ENCODE measurements at places on chromosomes 7 and 10.

DNA sequence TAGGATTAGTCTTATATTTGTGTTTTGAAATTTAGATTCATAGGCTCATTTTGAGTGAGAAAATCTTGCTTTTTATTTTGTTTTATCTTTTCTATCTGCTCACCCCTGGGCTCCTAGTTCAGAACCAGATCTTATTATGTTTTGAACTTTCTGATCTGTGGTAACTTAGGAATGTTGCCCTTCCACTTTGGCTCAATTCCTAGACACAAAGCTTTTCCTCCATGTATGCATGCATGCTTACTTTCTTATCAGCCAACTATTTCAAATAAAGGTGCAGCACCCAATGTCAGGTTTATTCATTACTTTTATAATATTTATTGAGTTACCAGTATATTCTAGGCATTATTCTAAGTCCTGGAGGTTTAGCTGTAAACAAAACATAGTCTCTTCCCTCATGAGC, 374.8 kb upstream of the KIAA1217 start:
- no peaks in the 10 kb centered on the region for H3K36me3 ChIP-seq
- DNase-seq = no peak
- no peak overlapping the region for H3K27ac ChIP-seq
- no peak overlapping the region for H3K4me3 ChIP-seq
- no peaks in the 10 kb centered on the region for H3K4me1 ChIP-seq

DNA sequence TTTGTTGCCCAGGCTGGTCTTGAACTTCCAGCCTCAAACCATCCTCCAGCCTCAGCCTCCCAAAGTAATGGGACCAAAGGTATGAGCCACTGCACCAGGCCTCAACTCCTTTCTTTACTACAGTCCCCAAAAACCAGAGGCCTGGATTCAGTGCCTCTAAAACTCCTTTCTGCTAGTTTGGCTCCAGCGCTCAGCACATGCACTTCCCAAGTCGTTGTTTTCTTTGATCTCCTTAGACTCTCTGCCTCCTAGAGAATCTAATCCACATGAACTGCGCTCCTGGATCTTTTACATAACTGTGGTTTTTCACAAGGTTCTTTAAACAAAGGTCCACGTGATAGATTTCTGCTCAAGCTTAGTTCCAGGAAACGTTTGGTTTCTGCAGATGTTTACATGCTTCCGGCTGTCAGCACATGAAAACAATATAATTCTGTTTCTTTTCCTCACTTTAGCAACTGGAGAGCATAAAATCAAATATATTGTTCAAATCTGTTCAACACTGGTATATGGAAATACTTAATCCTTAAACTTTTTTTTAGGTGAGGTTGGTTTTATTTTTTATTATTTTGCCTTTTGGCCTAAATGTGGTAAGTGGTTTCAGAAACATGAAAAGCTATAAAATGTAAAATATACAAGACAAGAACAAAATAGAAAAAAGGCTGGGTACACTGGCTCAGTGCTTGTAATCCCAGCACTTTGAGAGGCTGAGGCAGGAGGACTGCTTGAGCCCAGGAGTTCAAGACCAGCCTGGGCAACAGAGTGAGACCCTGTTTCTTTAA, 270.5 kb upstream of the MKLN1 start:
- no peaks in the 10 kb centered on the region for H3K27me3 ChIP-seq
- DNase-seq = no peak

GRCh38 chr10:93921338-93921737, 27.6 kb downstream of the SLC35G1 start:
- no peaks in the 10 kb centered on the region for H3K27me3 ChIP-seq
- no peak overlapping the region for H3K4me3 ChIP-seq
- H3K4me1 ChIP-seq = peaks cover 8% of the 10 kb centered on the region
- DNase-seq = no peak

- H3K4me1 ChIP-seq = no peaks in the 10 kb centered on the region
- no peak for DNase-seq
- no peaks in the 10 kb centered on the region for H3K36me3 ChIP-seq
- H3K27me3 ChIP-seq = no peaks in the 10 kb centered on the region
- H3K4me3 ChIP-seq = no peak overlapping the region
- H3K27ac ChIP-seq = no peak overlapping the region
These were observed 65.8 kb downstream of the MTURN start for GRCh38 chr7:30200591-30200990.

GRCh38 chr10:70348228-70348850, 34.1 kb downstream of the LRRC20 start:
- H3K27me3 ChIP-seq = no peaks in the 10 kb centered on the region
- H3K36me3 ChIP-seq = no peaks in the 10 kb centered on the region
- no peak overlapping the region for H3K4me3 ChIP-seq
- H3K4me1 ChIP-seq = no peaks in the 10 kb centered on the region
- DNase-seq = no peak
- no peak overlapping the region for H3K27ac ChIP-seq

DNA sequence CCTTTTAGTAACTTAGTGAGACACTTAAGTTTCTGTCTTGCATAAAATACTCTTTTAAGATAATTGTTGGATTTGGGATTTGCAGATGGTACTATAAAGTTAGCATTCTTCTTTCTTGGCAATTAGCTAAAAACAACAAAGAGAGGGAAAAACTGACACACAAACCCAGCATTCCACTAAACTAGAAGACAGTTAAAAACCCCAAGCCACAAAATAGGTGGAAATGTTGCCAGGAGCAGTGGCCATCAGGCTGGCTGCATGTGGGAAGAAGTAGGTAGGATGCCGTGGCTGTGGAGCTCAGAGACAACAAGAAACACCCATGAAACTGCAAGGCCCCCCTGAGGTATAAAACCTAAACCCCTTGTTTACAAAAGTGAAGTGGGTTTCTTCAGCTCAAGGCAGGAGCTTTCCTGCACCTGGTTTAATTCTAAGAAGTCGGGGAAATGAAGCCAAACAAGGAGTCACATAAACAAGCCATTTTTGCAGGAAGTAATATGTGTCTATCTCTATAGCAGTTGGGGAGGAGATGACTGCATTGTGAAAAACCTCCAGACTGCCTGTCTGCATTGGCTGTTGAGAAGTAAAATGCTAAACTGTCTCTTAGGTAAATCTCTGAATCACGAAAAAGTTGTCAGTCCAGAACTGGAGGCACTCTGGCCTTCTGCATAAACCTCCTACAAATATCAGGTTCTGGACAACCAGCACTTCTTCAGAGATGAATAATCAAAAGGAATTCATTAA, 9.5 kb downstream of the RAB18 start:
- no peaks in the 10 kb centered on the region for H3K36me3 ChIP-seq
- no peak overlapping the region for H3K4me3 ChIP-seq
- peaks cover 6% of the 10 kb centered on the region for H3K4me1 ChIP-seq
- DNase-seq = no peak
- no peaks in the 10 kb centered on the region for H3K27me3 ChIP-seq

DNA sequence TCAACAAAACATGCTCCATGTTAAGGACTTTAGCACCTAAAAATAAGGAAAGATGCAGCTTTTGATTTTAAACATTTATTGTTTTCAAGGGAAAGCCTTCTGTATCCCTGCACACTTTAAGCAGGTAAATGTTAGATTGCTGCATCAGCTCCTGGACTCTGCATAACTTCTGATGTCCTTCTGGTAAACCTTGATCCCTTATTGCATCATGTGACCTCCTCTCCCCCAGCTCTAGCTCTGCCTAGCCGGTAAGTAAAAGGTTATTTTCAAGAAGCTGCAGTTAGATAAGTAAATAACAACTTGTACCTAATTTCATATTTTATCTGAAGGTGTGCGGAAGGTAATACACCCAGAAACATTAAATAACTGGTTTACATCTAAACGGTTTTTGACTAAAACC, 37.5 kb downstream of the PDK4 start:
- H3K27ac ChIP-seq = no peak overlapping the region
- H3K4me1 ChIP-seq = no peaks in the 10 kb centered on the region
- DNase-seq = no peak
- no peaks in the 10 kb centered on the region for H3K27me3 ChIP-seq
- H3K36me3 ChIP-seq = no peaks in the 10 kb centered on the region

DNA sequence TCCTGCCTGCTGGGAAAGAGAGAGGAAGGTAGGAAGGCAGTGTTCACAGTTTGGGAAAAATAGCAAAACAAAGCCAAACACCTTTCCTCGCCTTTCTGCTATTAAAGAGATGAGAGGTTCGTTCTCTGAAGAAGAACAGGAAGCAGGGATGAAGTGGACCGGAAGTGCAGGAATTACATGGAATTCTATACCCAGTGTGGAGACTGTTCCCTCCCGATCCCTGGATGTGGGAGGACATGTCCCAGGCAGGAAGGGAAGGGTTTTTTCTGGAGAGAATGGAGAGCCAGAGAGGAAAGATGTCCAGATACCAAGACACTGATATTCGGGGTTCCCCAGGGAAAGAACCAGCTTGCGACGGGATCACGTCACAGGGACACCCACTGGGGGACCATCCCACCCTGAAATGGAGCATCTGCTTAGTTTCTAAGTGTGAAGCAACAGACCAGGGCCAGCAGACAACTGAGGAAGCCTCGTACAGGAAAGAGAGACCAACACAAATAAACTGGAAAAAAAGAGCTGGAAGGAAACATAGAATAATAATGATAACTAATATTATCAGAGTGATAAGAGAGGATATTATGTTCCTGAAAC, 187.6 kb downstream of the PRPF18 start:
- DNase-seq = no peak
- H3K36me3 ChIP-seq = no peaks in the 10 kb centered on the region
- no peak overlapping the region for H3K27ac ChIP-seq
- H3K27me3 ChIP-seq = no peaks in the 10 kb centered on the region

DNA sequence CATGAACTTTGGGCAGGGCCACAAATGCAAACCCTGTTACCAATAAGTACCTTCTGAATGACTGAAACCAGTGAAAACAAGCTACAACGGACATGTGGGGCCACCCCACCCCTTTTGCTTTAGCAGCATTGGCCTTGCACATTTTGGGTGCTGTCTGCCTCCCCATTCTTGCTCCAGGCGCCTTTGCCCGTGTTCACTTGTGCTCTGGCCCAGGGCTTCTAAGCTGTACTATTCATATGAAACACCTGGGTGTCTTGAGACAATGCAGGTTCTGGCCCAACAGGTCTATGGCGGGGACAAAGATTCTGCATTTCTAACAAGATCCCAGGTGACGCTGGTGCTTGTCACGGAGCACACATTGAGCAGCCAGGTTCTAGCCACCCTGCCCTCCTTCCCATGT, 96.5 kb upstream of the SDK1 start:
- no peak for DNase-seq
- no peaks in the 10 kb centered on the region for H3K27me3 ChIP-seq

DNA sequence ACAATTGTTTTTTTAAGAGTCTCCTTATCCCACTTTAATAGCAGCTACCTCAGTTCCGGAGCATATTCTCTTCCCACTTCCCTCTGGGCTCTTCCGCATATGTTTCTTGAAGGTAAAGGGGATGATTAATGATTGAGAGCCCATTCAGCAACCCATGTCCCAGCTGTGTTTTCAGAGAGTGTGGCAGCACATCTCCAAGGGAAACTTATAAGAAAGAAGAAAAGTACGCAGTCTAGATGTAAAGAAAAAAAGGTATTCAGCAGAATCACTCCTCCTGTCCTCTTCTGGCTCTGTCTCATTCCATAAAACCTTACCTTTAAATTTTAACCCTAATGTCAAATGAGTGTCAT, 9.7 kb upstream of the ANKRD7 start:
- no peaks in the 10 kb centered on the region for H3K36me3 ChIP-seq
- peak overlapping the region; percentile 31 for H3K27ac ChIP-seq
- peak overlapping the region; percentile 68 for H3K4me3 ChIP-seq
- peaks cover 4% of the 10 kb centered on the region for H3K4me1 ChIP-seq
- no peak for DNase-seq

GRCh38 chr7:739455-739982, 12.4 kb upstream of the PRKAR1B start:
- H3K4me3 ChIP-seq = no peak overlapping the region
- peaks cover 13% of the 10 kb centered on the region for H3K36me3 ChIP-seq
- no peaks in the 10 kb centered on the region for H3K27me3 ChIP-seq
- no peaks in the 10 kb centered on the region for H3K4me1 ChIP-seq

DNA sequence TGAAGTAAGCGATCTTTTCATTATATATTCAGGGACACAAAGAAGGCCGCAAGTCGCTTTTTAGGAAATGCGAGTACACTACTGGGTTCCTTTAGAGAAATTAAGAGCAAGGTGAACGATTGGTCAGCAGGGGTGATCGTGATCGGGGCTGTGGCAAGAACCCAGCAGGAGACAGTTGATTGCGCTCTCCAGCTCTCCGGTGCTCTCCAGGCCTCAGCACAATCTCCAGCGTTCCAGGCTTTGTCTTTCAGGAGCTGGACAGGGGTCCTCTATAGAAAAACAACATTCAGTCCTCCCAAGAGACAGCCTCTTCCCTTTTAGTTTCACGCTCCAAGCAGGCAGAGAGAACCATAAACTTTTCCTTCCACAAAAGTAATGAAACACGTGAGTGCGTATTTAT, 170.5 kb upstream of the KLF6 start:
- H3K36me3 ChIP-seq = no peaks in the 10 kb centered on the region
- H3K27me3 ChIP-seq = no peaks in the 10 kb centered on the region
- no peak overlapping the region for H3K27ac ChIP-seq
- no peak overlapping the region for H3K4me3 ChIP-seq
- H3K4me1 ChIP-seq = no peaks in the 10 kb centered on the region

Data from esophagus squamous epithelium (tissue), 5 donors.